Dermis blood vessel endothelial cell (primary cell): ENCODE measurements at places on chromosomes 12 and 14. TPM values are rescaled to one million over a fixed set of nuclear protein-coding genes. Genes with fewer than 3 reads are reported as not detected.

The TSHR gene
- not detected in 2 replicates for total RNA-seq

The SIX1 gene
- 0.17 TPM in 1 of 2 replicates, not detected in the other for total RNA-seq

The ATL1 gene
- total RNA-seq = 1.9 and 2.6 TPM in 2 replicates

The IFNG-AS1 gene
- not detected in 2 replicates for total RNA-seq

The OTX2 gene
- not detected in 2 replicates for total RNA-seq

The KRT3 gene
- total RNA-seq = not detected in 2 replicates

The ANO2 gene
- 41.2 and 82.9 TPM in 2 replicates for total RNA-seq

The CYP27B1 gene
- total RNA-seq = 0.17 and 0.47 TPM in 2 replicates

The ABCC9 gene
- total RNA-seq = 0.05 and 0.17 TPM in 2 replicates

The ABCD4 gene
- 68.3 and 69.4 TPM in 2 replicates for total RNA-seq

The RNASE7 gene
- not detected in 2 replicates for total RNA-seq

The C12orf54 gene
- total RNA-seq = not detected in 2 replicates

The HOXC12 gene
- total RNA-seq = not detected in 2 replicates

The KRT6C gene
- total RNA-seq = not detected in 2 replicates

The COX14 gene
- 23.4 and 45.1 TPM in 2 replicates for total RNA-seq

The DEPDC4 gene
- 0.17 and 0.33 TPM in 2 replicates for total RNA-seq

The ALG10 gene
- total RNA-seq = 12.9 and 13.7 TPM in 2 replicates

The MYF6 gene
- not detected in 2 replicates for total RNA-seq
